ENCODE measurements at places on chromosomes 4 and X.

DNA sequence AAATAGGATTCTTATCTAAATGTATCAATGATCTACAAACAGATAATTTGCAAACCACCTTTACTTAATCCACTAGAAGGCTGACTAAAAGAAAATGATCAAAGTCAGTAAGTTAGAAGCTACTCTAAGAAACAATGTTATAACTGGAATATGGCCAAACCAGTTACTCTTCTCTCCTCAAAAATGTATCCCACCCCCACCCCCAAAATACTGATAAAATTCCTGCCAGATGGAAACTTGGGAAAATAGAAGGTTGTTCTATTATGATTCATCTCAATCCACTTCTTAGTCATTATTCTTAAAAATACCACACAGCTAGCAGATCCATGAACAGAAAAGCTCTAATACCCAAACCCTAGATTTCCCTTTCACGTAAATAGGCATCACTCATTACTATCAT, 206.4 kb downstream of the KLHL13 start:
- H3K4me3 ChIP-seq, result no peak overlapping the region
- H3K27me3 ChIP-seq, result peaks cover 3% of the 10 kb centered on the region
- no peaks in the 10 kb centered on the region for H3K4me1 ChIP-seq
- H3K27ac ChIP-seq, result no peak overlapping the region

GRCh38 chrX:134671294-134671693, 13.0 kb upstream of the PLAC1 start:
- peaks cover 12% of the 10 kb centered on the region for H3K4me1 ChIP-seq
- H3K36me3 ChIP-seq, result no peaks in the 10 kb centered on the region
- H3K27me3 ChIP-seq, result peaks cover 35% of the 10 kb centered on the region
- H3K4me3 ChIP-seq, result no peak overlapping the region
- no peak for DNase-seq

- H3K27me3 ChIP-seq, result peaks cover 51% of the 10 kb centered on the region
- no peak overlapping the region for H3K27ac ChIP-seq
- no peaks in the 10 kb centered on the region for H3K36me3 ChIP-seq
Observed at GRCh38 chr4:176205299-176205698, 9.9 kb upstream of the SPATA4 start.

DNA sequence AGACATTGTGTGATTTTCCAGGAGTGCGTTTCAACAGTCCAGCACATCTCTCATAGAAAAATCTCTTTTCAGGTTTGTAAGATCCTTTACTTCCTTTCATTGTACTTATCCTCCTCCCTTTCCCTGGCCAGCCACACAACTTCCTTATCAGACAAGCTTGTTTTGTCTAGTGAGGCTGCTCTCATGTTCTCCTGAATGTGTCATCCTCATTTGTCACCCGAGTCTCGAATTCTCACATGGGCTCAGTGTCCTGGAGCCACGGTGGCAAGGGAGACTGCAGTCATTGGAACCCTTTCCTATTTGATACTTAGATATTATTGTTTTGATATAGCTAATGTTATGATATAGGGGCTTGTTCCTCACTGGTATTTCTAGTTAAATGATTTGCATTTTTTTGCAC, 16.9 kb downstream of the SYNPO2 start:
- H3K4me3 ChIP-seq, result no peak overlapping the region
- no peaks in the 10 kb centered on the region for H3K36me3 ChIP-seq
- peaks cover 10% of the 10 kb centered on the region for H3K27me3 ChIP-seq
- no peak for DNase-seq
- no peaks in the 10 kb centered on the region for H3K4me1 ChIP-seq

- no peak overlapping the region for H3K4me3 ChIP-seq
- no peaks in the 10 kb centered on the region for H3K36me3 ChIP-seq
- no peak for DNase-seq
- H3K27ac ChIP-seq, result no peak overlapping the region
Observed at GRCh38 chr4:89162987-89163386, 51.7 kb downstream of the TIGD2 start.

- no peaks in the 10 kb centered on the region for H3K36me3 ChIP-seq
- no peak overlapping the region for H3K4me3 ChIP-seq
- no peaks in the 10 kb centered on the region for H3K27me3 ChIP-seq
- H3K27ac ChIP-seq, result no peak overlapping the region
Observed at GRCh38 chr4:71360844-71361243, 22.0 kb downstream of the SLC4A4 start.

DNA sequence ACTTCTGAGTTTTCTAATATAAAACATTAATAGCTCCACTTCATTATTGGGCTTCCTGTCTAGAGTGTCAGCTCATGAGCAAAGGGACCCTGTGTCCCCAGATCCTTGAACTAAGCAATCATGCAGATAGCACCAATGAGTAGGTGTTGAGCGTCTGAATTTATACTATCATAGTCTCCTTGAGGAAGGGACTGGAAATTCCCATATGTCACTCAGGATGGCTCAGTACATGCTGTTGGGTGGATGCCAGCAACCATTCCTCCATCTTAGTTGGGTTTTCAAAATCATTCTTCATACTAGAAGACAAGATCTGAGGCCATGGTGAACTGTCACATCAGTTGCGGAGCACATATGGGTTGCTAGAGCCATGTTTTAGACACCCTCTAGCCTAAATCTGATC, 27.7 kb downstream of the CD99 start:
- no peak overlapping the region for H3K4me3 ChIP-seq
- no peaks in the 10 kb centered on the region for H3K27me3 ChIP-seq
- peaks cover 45% of the 10 kb centered on the region for H3K4me1 ChIP-seq
- H3K36me3 ChIP-seq, result peaks cover 94% of the 10 kb centered on the region
- no peak for DNase-seq
- no peak overlapping the region for H3K27ac ChIP-seq

DNA sequence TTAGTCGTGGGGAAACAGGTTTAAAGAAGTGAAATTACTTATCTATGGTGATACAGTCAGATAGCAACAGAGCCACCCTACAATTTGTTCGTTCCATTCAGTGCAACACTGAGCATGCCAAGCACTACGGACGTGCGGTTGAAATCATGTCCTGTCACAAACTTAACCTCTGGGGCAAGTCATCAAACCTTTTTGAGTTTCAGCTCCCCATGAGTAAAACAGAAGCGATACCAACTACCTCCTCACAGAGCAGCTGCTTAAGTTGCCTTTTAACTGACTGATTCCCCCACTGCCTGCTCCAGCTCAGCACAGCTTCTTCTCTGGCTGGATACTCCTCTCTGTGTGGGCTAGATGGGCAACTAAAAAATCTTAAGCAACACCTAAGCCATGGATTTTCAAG, 36.0 kb downstream of the LHFPL1 start:
- H3K27ac ChIP-seq, result peak overlapping the region; percentile 76
- no peak overlapping the region for H3K4me3 ChIP-seq
- no peak for DNase-seq
- H3K36me3 ChIP-seq, result no peaks in the 10 kb centered on the region
- H3K27me3 ChIP-seq, result peaks cover 16% of the 10 kb centered on the region
